Substantia nigra (tissue), 51 donors: ENCODE measurements at places on chromosomes 12 and 14.
A peak's percentile ranks its signal among the peaks of the same experiment; 100 is the strongest.

GRCh38 chr12:81143057-81143456 is 65.2 kb downstream of the ACSS3 start:
- no peak for DNase-seq

GRCh38 chr12:132604151-132604618 is 6.2 kb downstream of the LRCOL1 start:
- DNase-seq: no peak

DNA sequence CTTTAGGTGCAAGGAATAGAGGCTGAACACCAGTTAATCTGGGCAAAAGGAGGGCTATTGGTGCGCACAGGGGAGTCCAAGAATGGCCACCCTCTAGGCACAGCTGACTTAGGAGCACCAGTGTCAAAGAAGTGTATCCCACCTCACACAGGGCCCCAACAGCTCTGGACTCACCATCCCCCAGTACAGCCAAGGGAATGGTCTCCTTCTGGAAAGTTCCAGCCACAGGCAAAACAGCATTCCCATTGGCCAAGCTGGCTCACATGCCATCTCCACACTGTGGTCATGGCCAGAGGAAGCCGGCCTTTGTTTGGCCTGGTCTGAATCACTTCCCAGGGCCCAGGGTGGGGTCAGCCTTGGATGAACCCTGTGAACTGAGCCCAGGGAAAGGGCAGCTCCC is 120.1 kb downstream of the DICER1 start:
- DNase-seq: no peak

DNA sequence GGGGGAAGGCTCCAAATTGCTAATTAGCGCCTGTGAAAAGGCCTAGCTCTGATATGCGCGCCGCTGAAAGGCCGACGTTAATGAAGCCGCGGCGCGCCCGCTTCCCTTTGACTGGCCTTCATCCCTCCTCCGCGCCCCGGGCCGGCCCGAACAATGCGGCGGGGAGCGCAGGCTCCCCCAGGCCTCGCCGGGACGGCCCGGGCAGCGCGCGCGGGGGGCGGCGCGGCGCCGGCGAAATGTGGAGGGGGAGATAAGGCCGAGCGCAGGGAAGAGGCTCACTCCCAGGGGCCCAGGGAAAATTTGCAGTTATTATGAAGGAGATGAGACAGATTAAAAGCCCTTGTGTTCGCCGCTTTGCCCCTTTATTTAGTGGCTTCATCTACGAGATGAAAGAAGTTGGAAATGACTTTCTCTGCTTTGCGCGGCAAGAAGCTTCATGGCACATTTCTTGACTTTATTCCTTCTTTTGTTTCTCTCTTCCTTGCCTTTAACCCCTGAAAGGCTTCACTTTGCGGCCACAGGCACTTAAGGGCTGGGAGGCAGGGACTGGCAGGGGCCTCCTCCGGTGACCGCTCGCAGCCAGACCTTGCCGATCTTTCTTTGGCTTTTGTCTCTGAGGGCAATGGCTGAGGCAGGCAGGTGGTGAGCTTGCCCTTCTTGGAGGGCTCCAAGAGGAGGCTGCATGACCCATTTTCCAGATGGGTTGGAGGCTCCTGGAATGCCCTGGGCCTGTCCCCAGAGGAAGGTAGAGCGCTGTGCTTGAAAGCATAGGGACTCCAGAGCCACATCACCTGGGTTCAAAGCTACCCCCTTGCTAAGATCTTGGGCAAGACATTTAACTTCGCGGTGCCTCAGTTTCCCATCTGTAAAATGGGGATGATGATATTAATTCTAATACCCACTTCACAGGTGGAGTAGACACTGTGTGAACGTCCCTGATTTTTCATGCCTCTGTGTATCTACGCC is 12.7 kb upstream of the GPATCH2L start:
- DNase-seq: no peak

DNA sequence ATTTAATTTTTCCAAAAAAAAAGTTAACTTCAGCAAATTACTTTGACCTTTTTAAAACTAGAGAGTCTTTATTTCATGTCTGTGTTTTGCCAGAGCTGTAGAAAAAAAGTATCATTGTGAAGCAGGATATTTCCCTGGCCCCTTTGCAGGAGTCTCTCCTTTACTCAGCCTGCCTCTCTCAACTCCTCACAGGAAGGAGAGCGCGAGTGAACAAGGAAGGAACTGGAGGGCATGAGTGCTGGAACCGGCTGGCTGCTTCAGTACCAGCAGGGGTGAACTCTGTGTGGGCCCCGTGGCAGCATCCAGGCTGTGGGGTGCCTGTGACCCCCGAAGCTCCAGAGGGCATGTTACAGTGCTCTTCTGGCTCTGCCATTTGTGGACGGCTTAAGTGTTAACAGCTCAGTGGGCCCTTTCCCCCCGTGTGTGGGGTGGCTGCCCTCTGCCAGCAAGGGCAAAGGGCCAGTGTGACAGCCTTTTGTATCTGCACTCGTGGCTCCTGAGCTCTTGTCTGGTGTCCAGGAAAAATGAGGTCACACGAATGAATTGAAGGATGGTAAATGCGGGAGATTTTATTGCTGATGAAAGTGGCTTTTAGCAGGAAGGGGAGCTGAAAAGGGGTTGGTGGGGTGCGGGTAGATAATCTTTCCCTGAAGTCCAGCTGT is 76.6 kb upstream of the KCNH3 start:
- peak; percentile 4 for DNase-seq

DNA sequence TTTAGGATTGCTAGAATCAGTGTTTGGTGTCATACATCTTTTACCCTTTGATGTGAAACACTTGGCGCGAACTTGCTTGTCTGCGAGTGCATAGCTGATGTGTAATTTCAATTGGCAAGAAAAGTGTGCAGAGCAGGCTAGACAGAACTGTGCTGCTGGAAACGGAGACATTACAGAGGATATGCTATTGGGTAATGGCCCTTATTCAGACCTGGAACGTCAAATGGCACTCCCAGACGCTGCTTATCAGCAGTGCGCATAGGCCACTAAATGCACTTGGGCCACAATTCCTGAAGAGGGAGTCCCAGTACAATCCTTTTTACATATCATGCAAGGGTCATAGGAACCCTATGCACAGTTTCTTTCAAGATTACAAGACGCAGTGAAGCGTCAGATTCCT is 15.7 kb upstream of the SLC10A1 start:
- DNase-seq: no peak

- no peak for DNase-seq
Measured at GRCh38 chr14:24369907-24370687, 2.1 kb downstream of the NFATC4 start.

GRCh38 chr14:32697114-32697513 is 241.6 kb upstream of the NPAS3 start:
- no peak for DNase-seq

DNA sequence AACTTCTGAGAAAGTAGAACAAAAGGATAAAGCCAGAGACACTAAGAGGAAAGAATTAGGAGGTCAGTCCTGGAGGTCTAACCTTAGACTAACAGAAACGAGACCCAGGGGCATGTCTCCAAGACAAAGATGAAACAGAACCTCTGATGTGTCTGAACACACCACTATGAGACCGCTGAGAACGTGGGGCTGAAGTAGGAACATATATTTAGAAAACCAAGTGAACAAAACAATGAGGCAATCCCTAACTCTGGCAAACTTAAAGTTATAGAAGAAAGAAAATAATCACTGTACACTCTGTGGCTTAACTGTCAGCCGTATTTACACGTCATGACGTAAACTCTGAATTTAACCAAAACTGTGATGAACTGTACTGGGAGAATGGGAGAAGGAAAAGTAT is 17.9 kb downstream of the KCTD10 start:
- no peak for DNase-seq
